ENCODE measurements at places on chromosomes 6 and 20.

DNA sequence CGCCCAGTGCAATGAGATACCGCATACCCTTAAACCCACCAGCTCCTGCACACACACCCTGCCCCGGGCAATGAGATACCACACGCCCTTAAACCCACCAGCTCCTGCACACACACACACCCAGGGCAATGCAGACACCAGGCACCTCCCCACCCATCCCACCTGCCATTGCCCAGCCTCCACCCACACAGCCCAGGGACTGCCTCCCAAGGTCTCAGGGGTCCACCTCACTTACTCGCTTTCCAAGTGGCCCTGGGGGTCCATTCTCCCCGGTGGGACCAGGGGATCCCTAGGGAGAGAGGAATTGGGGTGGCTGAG lies 24.0 kb downstream of the COL11A2 start:
- no peak for DNase-seq

DNA sequence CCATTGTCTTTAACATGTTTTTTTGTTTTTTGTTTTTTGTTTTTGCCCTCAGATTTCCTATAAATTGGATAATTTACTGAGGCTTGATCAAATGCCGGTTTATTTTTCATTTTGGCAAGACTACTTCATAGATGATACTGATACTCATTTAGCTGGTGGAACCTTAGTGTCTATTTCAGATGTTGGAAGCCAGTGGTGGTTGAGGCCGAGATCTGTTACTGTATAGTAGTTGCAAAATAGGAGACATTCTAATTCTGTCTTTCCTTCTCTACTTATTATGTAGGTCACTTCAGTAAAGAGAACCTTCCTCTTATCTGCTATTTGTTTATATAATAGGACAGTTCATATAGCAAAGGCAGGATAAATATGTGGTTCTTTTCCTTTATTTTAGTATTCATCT lies 63.4 kb downstream of the STXBP5 start:
- DNase-seq, result no peak

GRCh38 chr6:11062715-11063114 lies 18.6 kb upstream of the ELOVL2 start:
- DNase-seq, result no peak

- DNase-seq, result no peak
Measured at GRCh38 chr6:30651143-30651542, 4.2 kb downstream of the C6orf136 start.
